ENCODE measurements at places on chromosomes 3 and 15. TPM values are rescaled to one million over a fixed set of nuclear protein-coding genes. Genes with fewer than 3 reads are reported as not detected.

Gene DOCK3
- 0.38 TPM for total RNA-seq

Gene FBLN2
- total RNA-seq: 3.1 TPM

Gene OR5K2
- total RNA-seq: not detected

Gene NANOGP8
- total RNA-seq: not detected

Gene FOXL2NB
- total RNA-seq: 0.95 TPM

Gene HRG
- total RNA-seq: not detected
